Activated CD8-positive, alpha-beta memory T cell treated with anti-CD3 and anti-CD28 coated beads for 4 hours (primary cell): ENCODE measurements at places on chromosomes 11 and 22.

- no peak for DNase-seq
These were observed 60.1 kb downstream of the SCN3B start for GRCh38 chr11:123594188-123594901.

DNA sequence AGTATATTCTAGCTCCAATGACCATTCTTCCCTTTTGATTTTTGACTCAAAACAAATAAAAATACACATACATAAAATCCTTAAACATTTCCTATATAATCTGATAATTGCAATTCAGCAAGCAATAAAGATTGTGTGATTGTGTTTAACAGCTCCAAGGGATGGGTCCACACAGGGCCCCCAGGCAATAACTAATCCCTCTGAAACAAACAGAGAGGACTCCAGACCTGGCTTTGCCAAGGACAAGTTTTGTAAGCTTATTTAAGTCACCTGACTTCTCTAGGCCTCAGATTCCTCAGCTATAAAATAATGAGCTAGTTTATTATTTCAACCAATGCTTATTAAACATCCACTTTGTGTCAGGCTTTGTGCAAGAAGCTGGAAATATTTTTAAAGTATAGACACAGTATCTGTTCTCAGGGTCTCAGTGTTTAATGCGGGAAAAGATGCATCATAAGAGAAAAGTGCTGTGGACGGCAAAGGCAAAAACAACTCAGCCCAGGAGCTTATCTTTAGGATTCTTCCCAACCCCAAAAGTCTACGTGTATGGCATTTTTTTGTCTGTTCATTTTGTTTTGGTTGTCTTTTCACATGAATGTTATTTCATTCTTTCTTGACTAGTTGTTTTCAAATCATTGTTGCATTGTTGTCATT lies 20.1 kb downstream of the FZD4 start:
- no peak for DNase-seq

- no peak for DNase-seq
These were observed 585.4 kb downstream of the NELL1 start for GRCh38 chr11:21254790-21255189.

DNA sequence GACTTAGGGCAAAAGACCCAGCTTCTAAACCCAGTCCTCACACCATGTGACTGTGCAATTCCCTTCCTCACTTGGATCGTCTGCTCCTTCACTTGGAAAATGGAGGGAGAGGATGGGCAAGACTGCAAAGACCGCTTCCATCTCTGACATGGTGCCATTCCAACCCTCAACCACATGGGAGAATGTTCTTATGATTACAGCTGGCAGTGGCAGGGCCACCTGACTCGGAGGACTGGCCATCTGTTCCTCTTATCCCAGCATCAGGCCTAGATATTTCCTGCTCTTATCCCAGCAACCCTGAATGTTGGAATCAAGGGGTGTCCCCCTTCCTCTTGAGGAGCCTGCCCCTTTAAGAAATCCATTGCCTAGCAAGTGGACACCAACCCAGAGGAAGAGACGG lies 15.4 kb downstream of the DSCAML1 start:
- DNase-seq = no peak

DNA sequence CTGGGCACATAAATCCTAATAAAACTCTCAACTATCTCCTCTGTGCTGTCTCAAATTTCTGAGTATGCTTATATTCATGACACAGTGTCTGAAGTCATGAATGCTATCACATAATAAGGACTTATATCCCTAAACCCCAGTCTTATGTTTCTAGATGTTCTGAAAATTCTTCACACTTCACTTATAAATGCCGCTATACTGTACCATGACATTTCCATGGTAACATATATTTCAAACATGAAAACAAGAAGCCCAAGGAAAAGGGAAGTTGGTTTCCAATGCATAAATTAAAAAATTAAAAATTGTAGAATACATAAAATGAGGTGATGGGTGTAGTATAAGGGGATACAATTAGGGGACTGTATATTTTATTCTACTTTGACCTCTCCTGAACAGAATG lies 11.7 kb downstream of the GVQW3 start:
- DNase-seq = no peak

- no peak for DNase-seq
These were observed 14.2 kb downstream of the MOB2 start for GRCh38 chr11:1472180-1473005.

GRCh38 chr11:72411623-72412419 lies 22.5 kb downstream of the CLPB start:
- DNase-seq = no peak

GRCh38 chr11:46047520-46047919 lies 73.7 kb downstream of the PHF21A start:
- DNase-seq = no peak

- DNase-seq = no peak
These were observed 418.6 kb upstream of the LRRC4C start for GRCh38 chr11:41878095-41878494.

DNA sequence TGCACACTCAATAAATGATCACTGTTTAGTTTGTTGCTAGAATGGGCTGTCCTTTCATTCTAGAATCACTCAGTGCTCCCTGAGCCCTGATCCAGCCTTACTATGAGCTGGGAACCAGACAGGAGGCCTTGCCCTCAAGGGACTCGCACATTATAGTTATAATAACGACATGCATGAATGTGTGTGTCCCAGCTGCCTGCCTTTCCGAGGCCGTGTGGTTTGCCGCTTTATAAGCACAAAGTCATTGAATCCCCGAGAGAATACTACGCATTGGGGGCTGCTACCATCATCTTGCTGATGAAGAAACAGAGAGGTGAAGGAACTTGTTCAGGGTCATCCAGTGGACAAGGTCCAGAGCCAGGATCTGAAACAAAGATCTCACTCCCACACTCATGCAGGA lies 75.7 kb downstream of the NFAM1 start:
- DNase-seq = no peak

DNA sequence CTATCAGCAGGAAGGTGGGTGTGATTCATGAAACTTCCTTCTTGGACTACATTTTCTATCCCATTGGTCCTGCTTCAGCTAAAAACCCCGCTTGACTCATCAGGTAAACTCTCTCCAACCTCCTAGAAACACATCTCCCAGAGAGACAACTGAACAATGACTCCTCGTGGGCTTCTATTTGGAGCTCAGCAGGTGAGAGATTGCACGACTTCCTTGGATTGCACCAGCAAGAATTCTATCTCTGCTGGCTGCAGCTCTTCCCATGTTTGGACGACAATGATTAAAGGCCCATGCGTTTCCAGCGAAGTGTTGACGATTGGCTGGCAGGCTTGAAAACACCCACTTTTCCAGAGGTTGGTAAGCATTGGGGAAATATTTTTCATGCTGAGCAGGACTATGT lies 216.1 kb upstream of the NTM start:
- no peak for DNase-seq

DNA sequence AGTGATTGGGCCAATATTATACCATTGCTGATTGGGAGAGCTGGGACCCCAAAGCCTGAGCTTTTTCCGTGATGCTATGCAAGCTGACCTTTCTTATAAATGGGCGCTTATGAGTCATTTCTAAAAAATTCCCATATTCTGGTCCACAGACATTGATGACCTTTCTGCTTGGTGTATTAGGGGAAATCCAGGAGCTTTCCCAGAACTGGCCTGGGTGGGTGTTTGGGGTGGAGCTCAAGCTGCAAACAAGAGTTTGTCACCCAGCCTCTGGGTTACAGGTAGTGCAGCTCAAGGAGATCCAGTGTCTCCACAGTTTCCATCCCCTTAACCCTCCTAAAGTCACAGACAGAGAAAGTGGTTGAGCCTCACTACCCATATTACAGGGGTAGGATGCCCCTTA lies 67.7 kb downstream of the CCDC81 start:
- DNase-seq = no peak

- no peak for DNase-seq
These were observed 7.4 kb downstream of the PEX26 start for GRCh38 chr22:18085188-18085587.

- DNase-seq = no peak
These were observed 47.3 kb downstream of the TSPAN18 start for GRCh38 chr11:44774108-44774507.

GRCh38 chr22:48934446-48934845 lies 893.2 kb downstream of the BRD1 start:
- no peak for DNase-seq

DNA sequence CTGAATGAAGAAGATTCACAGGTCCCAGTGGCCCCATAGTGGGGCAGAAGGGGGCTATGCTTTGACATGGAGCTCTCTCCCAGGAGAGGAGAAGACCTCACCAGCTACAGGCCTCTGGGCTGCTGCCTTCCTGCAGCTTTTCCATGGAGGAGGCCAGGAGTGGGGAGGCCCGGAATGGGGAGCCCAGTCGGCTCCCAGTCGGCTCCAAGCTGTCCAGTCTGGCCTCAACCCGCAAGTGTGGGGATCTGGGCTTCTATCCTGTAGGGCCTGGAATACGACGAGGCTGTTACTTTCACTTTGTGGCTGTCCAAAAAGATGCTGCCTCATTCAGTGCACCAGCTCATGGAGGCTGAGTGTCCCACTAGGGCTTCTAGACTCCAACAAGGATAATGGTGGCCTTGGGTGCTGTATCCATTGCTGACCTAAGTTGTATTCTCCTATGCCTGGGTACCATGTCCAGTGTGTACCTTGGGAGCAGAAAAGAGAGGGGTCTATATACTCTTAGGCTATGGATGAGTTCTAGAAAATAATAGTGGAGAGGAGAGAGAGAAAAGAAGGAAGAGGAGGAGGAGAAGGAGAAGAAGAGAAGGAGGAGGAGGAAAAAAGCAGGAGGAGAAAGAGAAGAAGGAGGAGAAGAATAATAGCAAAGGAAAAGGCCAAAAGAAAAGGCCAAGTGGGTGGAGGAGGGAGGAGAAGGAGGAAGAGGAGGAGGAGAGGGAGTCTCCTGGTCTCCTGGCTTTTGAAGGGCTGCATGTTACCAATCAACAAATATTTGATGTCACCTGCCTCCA lies 1.1 kb downstream of the MYO18B start:
- DNase-seq = no peak

DNA sequence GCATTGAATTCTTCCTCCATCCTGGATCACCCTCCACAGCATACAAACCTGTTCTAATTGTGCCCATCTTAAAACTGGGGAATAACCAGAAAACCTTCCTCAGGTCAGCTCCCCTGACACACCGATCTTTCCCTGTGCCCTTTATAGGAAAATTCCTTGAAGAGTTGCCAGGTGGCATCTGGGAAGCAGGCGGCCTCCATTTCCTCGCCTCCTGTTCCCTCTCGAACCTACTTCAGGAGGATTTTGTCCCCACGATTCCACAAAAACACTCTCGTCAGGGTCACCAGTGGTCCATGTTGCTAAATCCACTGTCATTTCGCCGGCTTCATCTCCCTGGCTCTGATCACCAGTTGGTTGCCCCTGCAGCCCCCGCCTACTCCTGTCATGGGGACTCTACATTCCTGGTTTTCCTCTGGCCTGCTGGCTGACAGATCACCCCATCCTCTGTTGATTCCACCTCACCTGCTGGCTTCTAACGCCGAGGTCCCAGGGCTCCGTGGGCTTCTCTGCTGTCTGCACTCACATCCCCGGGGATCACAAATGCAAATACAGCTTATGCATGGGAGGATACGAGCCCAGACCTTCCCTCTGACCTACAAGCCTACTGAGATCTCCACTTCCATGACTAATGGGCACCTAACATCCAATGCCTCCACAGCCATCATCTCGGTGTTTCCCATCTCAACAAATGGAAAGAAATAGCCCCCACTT lies 92.5 kb upstream of the PRDM11 start:
- no peak for DNase-seq

GRCh38 chr11:87127101-87127500 lies 89.4 kb downstream of the TMEM135 start:
- no peak for DNase-seq

DNA sequence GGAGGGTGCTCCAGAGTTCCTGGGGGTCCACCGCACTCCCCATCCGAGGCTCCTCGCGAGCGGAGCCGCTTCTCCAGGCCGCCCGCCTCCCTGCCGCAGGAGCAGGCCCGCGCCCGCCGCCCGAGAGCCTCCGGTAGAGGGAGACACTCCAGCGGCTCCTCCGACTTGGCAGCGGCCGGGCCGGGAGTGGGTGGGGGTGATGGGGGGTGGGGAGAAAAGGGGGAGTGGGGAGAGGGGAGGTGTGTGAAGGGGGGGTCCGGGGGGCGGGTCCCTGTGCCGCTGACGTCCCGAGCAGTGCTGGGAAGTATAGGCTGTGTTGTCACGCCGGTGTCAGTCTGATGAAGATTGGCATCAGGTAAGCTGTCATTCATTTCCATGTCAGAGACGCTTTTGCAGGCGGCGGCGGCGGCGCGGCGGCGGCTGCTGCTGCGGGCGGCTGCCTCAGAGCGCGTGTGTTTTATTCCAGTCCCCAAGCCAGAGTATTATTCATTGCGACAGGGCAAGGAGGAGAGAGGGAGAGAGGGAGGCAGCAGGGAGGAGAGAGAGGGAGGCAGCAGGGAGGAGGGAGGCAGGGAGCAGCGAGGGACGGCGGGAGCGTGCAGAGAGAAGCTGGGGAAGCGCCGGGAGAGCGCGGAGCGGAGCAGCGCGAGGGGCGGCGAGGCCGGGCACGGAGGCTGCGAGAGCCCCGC lies at the start of gene PKNOX2:
Gene PKNOX2, plus strand, starts transcription at position 330 of the 689 bp plus-strand sequence. CDS start 186,555 bp downstream, outside the sequence.
- peak; percentile 56 for DNase-seq

GRCh38 chr22:22226448-22227187 lies 18.0 kb upstream of the VPREB1 start:
- no peak for DNase-seq

GRCh38 chr11:128886406-128887124 lies 4.6 kb upstream of the KCNJ5 start:
- DNase-seq = no peak

- no peak for DNase-seq
These were observed 62.9 kb downstream of the CRYBB2 start for GRCh38 chr22:25282346-25282670.

DNA sequence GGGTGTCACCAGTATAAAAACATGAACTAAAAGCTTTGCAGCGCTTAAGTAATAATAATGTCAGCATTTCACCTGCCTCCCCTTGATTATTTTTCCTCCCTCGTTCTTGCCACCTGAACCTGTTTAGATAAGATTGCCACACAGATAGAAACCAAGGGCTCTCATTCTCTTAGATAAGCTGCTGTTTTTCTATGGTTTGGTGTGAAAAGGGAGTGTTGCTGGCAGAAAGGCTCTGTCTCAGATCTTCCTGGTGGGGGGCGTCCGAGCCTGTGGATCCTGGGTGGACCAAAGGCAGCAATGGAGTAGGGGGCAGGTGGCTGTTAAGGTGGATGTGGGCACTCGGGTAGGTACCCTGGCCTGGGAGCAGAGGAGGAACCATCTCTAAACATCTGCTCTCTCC lies 147.5 kb downstream of the ST3GAL4 start:
- no peak for DNase-seq

GRCh38 chr11:18384157-18384641 lies 10.2 kb upstream of the LDHA start:
- no peak for DNase-seq

GRCh38 chr11:129223701-129224149 lies 31.6 kb upstream of the ARHGAP32 start:
- DNase-seq = no peak
